ENCODE measurements at places on chromosomes 16 and 17.

- no peak for DNase-seq
Measured at GRCh38 chr17:12856416-12856815, 67.1 kb downstream of the ARHGAP44 start.

DNA sequence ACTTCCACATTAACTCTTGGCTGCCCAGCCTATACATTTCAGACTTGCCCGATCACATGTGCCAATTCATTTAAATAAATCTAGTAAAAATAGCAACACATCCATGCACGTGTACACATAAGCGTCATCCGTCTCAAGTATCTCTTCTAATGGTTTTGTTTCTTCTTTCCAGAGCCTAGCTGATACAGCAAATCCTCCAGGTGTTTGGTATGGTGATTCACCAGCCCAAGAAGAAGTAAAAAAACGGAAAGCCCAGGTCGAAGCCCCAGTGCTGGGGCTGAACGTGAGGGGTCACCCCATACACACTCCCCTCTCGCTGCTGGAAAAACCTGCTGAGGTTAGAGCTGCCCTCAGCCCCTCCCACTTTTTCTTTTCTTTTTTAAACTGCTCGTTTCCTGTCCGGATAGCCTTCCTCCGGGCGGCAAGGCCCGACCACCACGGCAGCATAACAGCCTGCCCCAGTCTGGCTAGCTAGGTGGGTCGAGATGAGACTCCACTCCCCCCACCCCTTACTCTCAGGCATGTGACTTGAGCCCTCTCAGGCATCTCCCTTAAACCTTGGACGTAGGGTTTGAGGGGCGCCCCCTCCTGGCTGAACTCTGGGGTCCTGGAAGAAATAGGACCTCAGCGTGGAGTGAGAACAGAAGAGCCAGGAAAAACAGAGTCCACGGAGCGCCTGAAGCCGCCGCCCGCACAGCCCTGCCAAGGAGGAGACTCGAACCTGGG lies 13.9 kb upstream of the OR1F1 start:
- DNase-seq = no peak

DNA sequence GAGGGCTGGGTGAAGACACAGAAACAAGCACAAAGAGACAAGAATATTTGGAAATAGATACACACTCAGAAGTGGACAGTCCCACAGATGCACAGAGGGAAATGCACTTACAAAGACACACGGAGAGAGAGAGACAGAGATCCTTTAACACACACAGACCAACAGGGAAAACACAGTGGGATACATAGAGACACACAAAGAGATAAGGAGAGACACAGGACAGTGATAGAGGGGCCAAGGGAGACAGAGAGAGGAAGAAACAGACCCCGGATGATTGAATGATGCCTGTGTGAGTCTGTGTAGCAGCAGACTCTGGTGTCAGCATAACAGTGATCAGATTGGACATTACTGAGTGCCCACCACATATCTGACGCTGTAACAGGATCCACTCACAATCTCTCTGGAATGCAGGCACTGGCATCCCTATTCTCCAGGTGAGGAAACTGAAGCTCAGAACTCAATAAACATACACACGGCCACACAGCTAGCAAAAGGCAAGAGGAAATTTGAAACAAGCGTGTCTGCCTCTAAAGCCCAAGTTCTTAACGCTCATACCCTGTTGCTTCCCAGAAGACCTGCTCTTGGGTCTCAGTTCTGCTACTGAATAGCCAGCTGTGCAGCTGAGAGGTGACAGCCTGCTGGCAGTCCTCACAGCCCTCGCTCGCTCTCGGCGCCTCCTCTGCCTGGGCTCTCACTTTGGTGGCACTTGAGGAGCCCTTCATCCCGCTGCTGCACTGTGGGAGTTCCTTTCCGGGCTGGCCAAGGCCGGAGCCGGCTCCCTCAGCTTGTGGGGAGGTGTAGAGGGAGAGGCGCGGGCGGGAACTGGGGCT lies 186.3 kb upstream of the NLRP1 start:
- no peak for DNase-seq

DNA sequence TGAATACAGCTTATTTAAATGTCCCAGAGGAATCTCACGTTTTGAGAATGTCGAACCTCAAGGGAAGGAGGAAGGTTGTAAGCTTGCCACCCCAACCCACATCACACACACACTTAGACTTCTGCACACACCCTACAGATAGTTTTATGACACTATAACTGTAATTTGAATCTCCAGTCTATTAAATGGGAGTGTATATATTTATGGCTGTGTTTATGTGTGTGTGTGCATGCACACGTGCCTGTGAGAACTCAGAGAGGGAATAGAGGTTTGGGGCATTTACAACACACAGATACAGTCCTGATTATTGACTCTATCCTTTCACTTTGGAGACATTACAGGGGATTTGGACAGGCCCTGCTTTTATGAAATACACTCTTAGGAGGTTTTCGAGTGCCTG lies 171.5 kb upstream of the MAF start:
- no peak for DNase-seq

DNA sequence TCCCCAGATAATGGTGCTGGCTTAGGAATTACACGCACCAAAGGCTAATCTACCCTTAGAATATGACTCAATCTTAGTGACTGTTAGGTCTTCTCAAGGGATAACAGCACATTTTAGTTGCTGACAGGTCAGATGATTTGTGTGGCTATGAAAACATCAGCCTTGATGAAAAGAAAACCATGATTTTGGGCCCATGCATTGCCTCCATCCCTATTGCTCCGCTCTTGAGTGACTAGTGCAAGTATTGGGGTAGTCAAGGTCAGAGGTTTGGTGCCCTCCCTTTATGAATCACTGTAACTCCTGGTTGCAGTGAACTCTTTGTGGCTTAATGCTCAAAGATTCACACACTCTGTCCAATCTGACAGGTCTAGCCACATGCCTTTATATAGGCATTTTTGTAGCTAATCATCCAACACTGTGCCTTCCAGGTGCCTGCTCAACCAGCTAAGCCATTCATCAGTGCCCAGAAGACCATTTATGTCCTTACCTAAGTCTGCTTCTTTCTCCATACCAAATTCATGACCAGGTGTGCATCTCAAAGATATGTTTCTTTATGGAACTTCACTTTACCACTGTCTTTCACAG lies 251.6 kb downstream of the KCNJ2 start:
- DNase-seq = no peak

- no peak for DNase-seq
Measured at GRCh38 chr16:79066561-79066960, 534.0 kb downstream of the MAF start.

DNA sequence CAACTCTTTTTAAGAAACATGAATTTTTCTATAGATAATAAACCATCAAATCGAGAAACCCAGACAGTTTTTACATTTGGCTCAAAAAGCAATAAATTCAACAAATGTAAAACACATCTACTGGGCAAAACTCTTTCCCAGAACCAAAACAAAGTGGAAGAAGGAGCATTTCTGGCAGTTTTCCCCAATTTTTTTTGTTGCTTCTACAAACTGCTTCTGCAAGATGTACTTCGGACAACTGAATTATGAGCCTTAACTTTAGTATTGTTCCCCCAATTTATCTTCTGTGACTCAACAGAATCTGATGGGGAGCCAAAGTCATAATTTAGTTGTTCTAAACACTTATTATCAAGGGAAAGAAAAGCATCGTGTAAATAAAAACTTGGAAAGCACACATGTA lies 1047.2 kb downstream of the CDH11 start:
- DNase-seq = no peak

- no peak for DNase-seq
Measured at GRCh38 chr16:84860383-84860782, 40.6 kb downstream of the CRISPLD2 start.

DNA sequence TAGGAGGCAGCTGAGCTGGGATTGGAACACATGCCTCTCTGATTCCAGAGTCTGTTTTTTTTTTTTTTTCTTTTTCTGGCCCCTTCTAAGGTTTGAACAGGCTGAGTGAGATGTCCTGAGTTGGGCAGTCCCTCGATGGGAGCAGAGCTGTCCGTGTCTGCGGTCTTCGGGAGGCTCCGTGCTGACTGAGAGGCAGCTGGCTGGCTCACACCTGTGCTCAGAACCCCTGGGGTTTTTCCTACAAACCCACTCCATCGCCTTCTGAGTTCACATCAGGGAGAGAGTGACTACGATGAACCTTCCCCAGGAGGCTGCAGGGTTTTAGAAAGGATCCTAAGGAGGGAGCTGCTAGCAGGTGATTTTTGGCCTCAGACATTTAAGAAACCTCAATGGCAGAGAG lies 92.5 kb downstream of the IRF8 start:
- no peak for DNase-seq

DNA sequence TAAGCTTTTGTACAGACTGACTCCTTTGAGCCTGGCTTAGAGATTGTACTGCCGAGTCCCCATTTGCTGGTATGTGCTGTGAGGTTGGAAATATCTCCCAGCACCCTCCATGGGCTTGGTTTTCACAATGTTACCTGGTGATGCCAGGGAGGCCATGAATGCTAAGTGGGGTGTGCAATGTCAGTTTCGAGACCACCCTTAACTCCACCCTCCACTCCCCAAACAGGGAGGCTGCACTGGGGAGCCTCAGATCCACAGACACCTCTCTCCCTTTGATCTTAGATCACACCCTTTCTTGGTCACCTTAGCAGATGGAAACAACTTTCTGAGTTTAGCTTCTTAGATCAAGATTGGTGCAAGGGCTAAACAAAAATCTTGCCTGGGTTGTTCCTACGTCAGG lies 28.6 kb upstream of the PIK3R6 start:
- DNase-seq = no peak

- no peak for DNase-seq
Measured at GRCh38 chr17:63516910-63517824, 6.0 kb upstream of the KCNH6 start.

- DNase-seq = peak; percentile 67
Measured at GRCh38 chr17:77098884-77099545, 41.8 kb upstream of the SEC14L1 start.

DNA sequence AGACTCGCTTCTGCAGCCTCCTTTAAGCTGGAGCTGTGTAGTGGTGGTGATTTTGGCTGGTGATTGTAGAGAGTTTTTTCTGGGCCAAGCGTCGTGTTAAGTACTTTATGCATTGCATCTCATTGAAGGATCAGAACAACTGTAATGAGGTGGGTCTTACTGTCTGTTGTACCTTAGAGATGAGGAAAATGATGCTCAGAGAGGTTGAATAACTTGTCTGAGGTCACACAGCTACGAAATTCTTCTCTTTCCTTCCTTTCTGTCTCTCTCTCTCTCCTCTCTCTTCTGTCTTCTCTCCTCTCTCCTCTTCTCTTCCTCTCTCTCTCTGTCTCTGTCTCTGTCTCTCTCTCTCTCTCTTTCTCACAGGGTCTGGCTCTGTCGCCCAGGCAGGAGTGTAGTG lies 82.8 kb downstream of the CNGB1 start:
- no peak for DNase-seq

- DNase-seq = no peak
Measured at GRCh38 chr17:78081551-78081950, 47.0 kb downstream of the TMC6 start.

- DNase-seq = peak; percentile 72
Measured at GRCh38 chr17:42517516-42517915, 18.5 kb upstream of the NAGLU start.

- no peak for DNase-seq
Measured at GRCh38 chr16:69934751-69935150, 16.4 kb upstream of the CLEC18A start.

DNA sequence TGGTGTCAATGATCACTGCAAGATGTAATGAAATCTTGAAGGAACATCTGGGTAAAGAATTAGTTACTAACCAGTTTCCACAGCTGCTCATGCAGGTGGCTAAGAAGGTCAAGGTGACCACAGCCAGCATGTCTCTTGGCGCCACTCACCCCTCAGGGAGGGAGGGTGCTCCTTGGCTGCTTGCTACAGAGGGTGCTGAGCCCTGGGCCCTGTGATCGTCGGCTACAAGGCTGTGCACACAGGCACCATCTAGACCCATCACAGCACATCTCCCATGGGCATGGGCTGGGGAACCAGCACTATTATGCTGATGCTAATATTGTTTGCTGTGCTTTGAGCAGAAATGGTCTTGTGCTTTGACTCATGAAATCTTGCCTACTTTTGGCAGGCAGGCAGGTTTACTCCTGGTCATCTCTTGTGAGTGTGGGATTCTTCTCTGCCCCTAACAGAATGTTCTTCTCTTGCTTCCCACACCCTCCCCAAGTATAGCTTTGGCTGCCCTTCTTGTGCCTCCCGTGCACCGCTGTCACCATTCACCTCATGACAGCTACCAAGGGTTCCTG lies 36.4 kb downstream of the TXNDC11 start:
- DNase-seq = no peak

DNA sequence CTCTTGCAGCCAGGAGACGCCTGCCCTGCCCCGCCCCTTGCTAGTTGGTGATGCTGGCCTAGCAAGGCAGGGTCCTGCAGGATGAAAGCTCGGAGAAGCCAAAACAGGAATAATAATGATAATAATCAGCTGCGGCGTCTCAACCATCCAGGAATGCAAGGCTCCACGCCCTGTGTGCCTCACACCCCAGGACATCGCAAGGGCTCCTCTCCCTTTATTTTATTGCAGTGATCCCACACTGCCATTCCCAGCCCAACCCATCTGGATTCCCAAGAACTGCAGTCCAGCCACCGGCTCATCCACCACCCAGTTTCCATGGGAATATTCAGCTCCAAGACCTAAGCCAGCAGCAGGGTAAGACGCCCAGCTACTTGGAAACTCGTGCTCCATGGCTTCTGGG lies 21.0 kb upstream of the ZNF652 start:
- no peak for DNase-seq

- DNase-seq = no peak
Measured at GRCh38 chr16:89958068-89958467, 9.5 kb downstream of the DEF8 start.

DNA sequence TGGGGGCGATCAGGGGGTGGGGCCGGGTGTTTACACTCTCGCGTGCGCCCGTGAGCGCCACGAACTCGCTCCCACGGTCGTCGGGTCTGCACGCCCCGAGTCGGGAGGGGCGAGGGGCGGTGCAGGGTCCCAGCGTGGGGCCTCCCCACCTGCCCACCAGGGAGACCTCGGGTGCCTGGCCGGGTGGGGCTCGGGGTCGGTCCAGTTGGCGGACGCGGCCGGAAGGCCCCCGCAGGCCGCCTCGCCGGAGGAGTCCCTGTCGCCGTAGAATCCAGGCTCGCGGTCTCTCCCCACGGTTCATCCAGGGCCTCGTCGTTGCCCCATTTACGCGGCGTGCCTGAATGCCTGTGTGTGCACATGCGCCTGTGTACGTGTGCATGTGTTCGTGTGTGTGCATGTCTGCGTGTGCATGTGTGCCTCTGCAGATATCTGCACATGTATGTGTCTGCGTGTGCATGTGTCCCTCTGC lies 510 bp upstream of the RAB40B start:
- DNase-seq = no peak

- no peak for DNase-seq
Measured at GRCh38 chr16:15542261-15542660, 100.7 kb downstream of the MARF1 start.

- no peak for DNase-seq
Measured at GRCh38 chr17:52710363-52710901, 551.9 kb upstream of the CA10 start.

- DNase-seq = no peak
Measured at GRCh38 chr17:16939606-16940115, 32.3 kb downstream of the TNFRSF13B start.

DNA sequence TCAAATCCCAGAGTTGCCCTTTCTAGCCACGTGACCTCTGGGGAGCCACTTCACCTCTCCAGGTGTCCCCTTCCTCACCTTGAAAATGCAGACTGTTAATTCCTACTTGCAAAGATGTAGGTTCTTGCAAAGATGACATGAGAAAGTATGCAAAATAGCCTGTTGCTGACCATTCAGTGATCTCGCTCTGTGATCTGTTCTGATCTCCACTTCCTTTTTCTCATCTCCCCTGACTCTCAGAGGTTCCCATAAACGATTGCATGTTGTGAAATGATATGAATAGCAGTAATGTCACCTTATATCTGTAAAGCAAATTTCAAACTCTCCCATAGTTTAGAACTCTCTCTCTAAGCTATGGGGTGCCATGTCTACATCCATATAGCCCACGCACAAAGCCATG lies 182.3 kb downstream of the TMEM132E start:
- DNase-seq = no peak

Data from C1 segment of cervical spinal cord (tissue), 14 donors.